ENCODE measurements at places on chromosomes 16 and 17.

GRCh38 chr16:84545114-84545737 is 40.8 kb upstream of the MEAK7 start:
- no peak for DNase-seq

DNA sequence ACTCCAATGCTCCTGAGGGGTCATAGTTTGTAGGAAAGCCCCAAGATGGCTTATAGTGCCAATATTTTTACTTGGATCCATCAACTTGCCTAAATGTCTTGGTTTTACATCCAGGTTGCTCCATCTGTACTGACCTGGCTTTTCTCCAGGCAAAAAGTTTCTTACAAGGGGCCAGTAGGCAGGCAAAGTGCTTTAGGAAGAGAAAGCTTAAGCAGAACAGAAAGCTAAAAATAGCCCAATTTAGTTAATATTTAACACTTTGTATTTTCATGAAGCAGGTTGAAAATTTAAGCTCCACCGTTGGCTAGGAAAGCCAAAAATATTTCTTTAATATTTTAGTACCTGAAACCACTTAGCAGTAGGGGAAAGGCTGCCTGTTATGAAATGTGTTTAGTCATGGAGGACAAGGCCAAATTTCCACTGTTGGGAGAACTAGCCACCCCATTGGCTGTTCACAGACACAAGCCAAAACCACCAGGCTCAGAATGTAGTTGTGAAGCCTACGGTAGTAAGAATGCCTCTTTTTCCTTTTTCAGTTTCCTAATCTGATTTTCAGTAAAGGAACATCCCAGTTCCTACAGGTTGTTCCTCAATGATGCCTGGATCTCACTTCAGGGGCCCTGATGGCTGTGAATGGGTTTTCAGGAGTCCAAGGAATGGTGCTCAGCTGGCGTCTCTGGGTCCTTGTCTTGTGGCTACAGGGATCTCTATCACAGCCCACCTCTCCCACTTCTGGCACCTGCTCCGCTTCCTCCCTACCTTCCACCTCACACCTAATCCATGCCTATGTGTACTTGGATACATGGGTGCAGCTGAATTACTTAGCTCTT is 324.8 kb downstream of the PMP22 start:
- DNase-seq, result no peak

DNA sequence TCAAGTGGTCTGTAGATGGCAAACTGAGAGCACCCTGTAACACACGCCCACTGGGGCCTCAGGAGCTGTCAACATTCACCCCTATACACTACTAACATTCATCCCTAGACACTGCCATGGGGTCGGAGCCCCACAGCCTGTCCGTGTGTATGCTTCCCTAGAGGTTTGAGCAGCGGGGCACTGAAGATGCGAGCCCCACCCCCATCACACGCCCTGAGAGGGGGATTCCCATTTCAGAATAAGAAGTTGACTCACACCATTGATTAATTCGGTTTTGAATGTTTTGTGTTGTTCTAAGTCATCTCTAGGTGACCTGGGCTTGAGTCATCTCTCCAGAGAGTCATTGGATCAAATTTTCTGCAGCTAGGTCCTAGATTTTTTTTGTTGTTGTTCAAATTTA is 37.3 kb upstream of the MMD start:
- DNase-seq, result peak; percentile 32

DNA sequence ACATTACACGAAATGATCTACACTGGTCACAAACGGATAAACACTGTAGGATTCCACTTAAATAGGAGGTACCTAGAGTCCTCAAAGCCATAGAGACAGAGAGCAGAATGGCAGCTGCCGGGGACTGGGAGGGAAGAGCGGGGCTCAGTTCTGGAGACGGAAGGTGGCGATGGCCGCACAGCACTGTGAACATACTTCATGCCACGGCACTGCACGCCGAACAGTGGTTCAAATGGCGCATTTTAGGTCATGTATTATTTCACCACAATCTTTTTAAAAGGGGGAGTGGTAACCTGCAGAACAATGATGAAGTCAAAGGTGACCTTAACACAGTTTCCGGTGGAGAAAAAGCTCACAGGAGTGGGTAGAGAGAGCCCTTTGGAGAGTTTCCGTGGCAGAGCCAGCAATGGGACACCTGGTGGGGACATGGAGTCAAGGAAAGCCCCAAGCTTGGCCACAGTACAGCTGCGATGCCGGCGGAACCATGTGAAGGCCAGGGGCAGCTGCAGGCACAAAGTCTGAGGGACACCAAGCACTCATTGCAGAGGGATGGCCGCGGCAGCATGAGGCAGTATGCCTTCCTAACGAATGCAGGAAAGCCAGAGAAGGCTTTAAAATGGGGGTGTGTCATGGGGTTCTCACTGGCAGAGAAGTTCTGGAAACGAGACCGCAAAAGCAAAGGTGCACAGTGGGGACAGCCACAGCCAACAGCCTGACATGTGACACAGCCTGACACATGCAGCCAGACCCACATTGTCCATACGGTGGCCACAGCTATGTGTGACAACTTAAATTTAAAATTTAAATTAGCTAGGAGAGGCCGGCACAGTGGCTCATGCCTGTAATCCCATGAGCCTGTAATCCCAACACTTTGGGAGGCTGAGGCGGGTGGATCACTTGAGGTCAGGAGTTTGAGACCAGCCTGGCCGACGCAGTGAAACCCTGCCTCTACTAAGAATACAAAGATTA is 7.3 kb downstream of the FLCN start:
- DNase-seq, result no peak

GRCh38 chr16:89701425-89702406 is at the start of gene SPATA2L:
SPATA2L (minus strand) TSS chr16:89701705; CDS start chr16:89701232, 473 bp downstream.
- DNase-seq, result peak; percentile 95

DNA sequence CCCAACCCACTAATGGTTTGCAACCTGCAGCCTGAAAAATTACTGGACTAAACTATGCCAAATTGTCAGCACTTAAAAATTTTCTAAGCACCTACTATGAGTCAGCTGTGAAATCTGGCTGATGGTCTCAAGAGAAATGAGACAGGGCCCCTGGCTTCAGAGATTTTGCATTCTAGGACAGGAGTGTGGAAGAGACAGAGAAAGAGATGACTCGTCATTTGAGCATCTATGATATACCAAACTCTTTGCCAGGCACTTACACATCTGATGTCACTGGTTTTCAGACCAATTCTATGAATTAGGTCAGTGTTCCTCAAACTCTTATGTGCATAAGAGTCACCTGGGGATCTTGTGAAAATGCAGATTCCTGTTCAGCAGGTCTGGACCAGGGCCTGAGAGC is 44.4 kb downstream of the CLEC19A start:
- DNase-seq, result no peak

DNA sequence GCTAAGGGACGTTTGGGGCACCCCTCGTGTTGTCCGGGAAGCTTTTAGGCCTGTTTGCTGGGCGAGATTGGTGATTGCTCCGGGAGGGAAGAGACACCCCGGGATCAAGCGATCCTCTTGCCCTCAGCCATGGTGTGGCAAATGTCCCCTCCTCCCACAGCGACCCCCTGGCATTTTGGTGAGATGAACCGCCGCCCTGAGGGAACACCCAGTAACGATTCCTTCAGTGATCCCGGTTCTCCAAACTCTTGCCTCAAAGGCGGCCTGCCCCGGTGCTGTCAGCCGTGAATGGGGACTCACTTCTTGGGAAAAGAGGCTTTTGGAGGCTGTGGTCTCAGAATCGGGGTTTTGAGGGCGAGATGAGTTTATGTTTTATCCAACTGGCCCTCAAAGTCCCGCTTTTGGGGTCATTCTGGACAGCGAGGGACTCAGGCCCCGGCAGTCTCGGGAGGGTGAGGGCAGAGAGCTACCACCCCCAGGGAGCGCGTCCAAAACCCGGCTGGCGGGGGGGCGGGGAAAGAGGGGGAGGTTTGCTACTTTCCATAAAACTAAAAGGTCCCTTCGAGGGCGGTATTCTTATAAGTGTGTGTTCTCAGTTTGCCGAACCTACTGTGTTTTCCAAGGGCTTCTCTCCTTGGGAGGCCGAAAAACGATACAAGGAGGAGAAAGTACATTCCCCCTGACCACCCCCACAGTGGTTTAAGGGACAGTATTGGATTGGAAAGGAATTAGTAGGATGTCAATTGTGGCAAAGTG is 232.7 kb downstream of the MRTFB start:
- DNase-seq, result no peak

DNA sequence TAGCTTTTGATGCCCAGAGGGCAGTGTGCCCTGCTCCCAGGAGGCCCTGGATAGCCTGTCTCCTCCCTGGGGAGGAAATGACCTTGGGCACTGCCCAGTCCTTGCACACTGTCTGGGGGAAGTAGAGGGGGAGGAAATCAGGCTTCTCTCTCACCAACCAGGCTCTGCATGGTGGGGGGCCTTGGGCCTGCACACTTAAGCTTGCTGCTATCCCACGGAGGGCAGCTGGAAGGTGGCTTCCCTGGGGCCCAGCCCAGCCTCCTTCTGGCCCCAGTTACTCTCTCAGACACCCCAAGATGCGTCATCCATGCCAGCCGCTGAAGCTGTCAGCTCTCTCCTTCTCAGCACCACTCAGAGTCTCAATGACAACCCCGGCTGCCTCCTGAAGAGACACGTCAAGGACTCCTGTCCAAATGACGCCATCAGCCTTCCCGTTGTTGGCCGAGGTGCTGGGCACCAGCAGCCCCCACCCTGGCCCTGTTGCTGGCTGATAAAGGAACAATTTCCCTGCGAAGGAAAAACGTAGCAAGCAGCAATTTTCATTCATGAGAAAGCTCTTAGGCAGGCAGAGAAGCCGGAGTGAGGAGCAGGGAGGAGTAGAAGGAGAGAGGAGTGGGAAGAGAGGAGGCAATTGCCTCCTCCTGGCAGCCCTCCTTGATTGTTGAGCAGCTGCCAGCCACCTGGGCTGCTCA is 95.5 kb downstream of the SDK2 start:
- no peak for DNase-seq

- no peak for DNase-seq
These were observed 6.9 kb downstream of the UNC45B start for GRCh38 chr17:35154196-35155165.

DNA sequence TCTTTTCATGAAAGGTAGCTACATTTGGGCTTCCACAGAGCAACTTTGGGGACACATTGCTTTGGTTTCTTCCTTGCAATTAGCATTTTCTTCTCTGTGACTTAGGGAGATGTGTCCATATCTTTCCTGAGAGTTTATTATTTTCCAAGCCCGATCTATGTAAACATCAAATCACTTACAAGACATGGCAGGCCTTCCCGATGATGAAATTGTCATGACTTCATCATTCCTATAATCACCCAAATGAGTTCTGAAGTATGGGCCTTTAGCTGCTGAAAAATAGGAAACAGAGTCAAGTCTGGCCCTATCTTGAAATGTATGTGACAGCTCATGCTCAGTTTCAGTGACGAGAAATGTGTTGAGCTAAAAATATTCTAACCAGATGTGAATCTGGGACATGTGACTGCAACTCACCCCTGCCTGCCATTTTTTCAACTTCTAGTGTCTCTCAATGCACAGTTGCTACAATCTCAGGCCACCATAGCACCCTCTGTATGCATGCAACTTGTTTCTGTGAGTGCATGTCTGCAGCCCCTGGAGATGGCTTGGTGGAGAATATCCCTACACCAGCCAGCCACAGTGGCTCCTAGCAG is 199.6 kb upstream of the MAF start:
- DNase-seq, result no peak

- no peak for DNase-seq
These were observed 40.6 kb upstream of the XYLT1 start for GRCh38 chr16:17511340-17511739.

- DNase-seq, result no peak
These were observed 1.7 kb upstream of the DVL2 start for GRCh38 chr17:7235693-7236665.

DNA sequence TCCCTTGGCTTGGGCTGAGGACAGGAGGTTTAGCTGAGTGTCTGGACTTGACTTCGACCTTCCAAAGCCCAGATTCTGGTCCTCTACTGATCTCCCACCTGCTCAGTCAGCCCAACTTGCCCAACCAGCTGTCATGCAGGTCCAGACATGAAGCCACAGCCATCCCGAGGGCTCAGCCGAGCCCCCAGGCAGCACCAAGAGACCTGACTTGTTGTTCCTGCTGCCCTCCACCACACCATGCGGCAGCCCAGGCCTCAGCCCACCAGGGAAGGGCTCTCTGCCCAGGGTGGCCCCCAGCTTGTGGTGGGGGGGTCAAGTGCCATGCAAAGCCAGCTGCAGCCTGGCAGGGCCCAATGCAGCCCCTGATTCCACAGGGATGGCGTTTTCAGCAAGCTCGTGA is 17.2 kb upstream of the CACNG4 start:
- DNase-seq, result no peak

DNA sequence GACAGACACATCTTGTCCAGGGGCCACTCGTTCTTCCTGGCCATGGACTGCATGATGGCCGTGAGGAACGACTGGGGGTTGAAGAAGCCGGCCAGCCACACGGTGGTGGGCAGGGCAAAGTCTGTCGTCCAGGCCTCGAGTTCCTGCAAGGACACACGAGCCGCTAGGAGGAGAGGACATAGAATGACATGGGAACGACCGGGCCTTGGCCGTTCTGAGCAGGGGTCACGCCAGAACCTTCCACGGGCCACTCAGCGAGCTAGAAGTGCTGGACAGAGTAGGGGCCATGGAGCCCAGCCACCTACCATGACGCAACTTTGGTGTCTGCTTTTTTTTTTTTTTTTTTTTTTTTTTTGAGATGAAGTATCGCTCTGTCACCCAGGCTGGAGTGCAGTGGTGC is 47.0 kb downstream of the PGS1 start:
- no peak for DNase-seq

GRCh38 chr16:16126896-16127295 is 96.4 kb downstream of the ABCC6 start:
- DNase-seq, result no peak

DNA sequence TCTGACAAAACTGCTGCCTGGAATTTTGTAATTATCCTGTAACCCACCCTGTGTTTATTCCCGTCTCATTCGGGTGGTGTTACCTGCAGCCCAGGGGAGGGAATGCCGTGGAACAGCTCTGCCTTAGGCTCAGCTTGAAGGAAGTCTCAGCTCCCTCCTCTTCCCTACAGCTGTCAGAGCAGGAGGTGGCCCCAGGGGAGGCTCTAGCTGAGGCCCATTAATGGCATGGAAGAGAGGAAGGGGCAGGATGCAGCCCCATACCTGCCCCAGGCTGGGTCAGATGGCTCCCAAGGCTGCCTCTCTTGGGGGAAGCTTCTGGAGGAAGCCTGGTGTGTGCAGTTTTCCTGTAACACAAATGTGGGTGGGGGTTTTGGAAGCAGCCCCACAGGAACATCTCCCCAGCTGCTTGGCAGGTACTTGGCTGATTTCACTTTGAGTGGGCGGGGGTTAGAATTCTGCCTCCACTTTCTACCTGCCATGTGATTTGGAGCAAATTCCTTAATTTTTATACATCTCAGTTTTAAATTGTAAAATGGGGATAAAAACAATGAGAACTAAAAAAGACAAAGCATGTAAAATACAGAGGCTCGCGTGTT is 103.9 kb downstream of the MGAT5B start:
- no peak for DNase-seq

- no peak for DNase-seq
These were observed 59.8 kb upstream of the RBFOX3 start for GRCh38 chr17:79670537-79671084.
